ENCODE measurements at places on chromosomes 5 and 9. TPM values are rescaled to one million over a fixed set of nuclear protein-coding genes. Genes with fewer than 3 reads are reported as not detected.

Gene PCDHGA12
- 7.4 TPM for total RNA-seq

Gene TNFSF15
- total RNA-seq, result 0.23 TPM

Gene ZFP2
- total RNA-seq, result 7.6 TPM

Gene SOHLH1
- not detected for total RNA-seq

Gene CARTPT
- 2.3 TPM for total RNA-seq
